ENCODE measurements at places on chromosomes 2 and 18.

DNA sequence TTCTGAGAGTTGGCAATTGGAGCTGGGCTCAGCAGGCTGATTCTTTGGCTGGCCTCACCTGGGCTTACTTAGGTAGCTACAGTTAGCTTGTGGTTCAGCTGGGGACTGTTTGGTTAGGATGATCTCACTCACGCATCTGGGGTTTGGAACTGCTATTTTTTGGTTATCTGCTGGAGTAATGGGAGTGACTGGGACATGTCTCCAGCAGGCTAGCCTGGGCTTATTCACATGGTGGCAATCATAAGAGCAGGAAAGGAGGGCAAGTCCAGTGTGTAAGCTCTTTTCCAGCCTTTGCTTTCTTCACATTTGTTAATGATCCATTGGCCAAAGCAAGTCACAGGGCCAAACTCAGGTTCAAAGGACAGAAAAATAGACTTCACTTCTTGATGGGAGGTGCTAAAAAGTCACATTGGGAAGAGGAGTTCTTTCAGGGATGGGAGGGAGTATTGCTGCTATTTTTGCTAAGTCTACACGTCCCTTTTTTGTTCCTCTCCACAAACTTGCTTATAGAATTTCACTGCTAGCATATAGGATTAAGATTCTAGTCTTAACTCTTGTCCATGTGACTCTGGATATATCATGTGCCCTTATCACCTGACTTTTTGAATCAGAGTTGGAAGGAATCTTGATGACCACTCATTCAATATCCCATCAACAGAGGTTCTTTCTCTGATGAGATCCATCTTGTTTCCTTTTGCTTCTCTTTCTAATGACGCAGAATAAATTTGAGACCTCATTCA lies 174.0 kb downstream of the ZFP36L2 start:
- DNase-seq: no peak

- no peak for DNase-seq
Observed at GRCh38 chr2:177691177-177691576, 298.6 kb downstream of the AGPS start.

DNA sequence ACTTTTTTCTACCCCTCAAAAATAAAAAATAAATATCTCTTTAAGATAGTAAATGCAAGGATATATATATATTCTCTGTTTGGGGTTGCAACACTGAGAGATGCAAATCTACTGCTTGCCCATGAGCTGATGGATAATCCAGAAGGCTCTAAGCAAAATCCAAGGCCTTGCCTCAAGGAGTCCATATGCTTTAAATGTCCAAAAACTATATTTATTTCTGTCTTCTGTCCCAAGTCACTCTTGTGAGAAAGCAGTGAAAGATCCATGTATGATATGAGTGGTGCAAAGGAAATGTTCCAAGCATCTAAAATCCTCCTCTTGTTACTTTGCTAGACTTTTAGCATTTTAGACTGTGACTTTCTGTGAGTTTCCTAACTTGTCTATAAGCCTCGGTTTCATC lies 92.9 kb upstream of the RNF152 start:
- DNase-seq: no peak

- no peak for DNase-seq
Observed at GRCh38 chr2:120772261-120772660, 36.6 kb downstream of the GLI2 start.

All from activated CD4-positive, alpha-beta T cell treated with anti-CD3 and anti-CD28 coated beads for 48 hours (primary cell).